ENCODE measurements at places on chromosomes 16 and 17. TPM values are rescaled to one million over a fixed set of nuclear protein-coding genes. Genes with fewer than 3 reads are reported as not detected.

The CFAP119 gene
- 3.3 TPM for total RNA-seq

The TNFRSF17 gene
- total RNA-seq = 2.0 TPM

The PLLP gene
- 1.6 TPM for total RNA-seq

The TMED6 gene
- not detected for total RNA-seq

The CYGB gene
- 3.3 TPM for total RNA-seq

The RNF112 gene
- total RNA-seq = 26.1 TPM

The TBC1D26 gene
- total RNA-seq = 3.3 TPM

Measured in frontal cortex (tissue), 4 donors.